ENCODE measurements at places on chromosomes 11 and 22. TPM values are rescaled to one million over a fixed set of nuclear protein-coding genes. Genes with fewer than 3 reads are reported as not detected.

Gene TECTA
- total RNA-seq: 0.18 TPM

- DNase-seq: no peak
These were observed 12.4 kb upstream of the SERPIND1 start for GRCh38 chr22:20761536-20761935.

- no peak for DNase-seq
These were observed 21.8 kb downstream of the CACNA1I start for GRCh38 chr22:39592081-39593065.

Gene CALCB
- 2.6 TPM for total RNA-seq

GRCh38 chr22:42938449-42938848, 76.5 kb downstream of the PACSIN2 start:
- DNase-seq: no peak

- no peak for DNase-seq
These were observed 75.2 kb downstream of the ISX start for GRCh38 chr22:35140879-35141745.

Gene PTPN5
- total RNA-seq: 0.40 TPM

DNA sequence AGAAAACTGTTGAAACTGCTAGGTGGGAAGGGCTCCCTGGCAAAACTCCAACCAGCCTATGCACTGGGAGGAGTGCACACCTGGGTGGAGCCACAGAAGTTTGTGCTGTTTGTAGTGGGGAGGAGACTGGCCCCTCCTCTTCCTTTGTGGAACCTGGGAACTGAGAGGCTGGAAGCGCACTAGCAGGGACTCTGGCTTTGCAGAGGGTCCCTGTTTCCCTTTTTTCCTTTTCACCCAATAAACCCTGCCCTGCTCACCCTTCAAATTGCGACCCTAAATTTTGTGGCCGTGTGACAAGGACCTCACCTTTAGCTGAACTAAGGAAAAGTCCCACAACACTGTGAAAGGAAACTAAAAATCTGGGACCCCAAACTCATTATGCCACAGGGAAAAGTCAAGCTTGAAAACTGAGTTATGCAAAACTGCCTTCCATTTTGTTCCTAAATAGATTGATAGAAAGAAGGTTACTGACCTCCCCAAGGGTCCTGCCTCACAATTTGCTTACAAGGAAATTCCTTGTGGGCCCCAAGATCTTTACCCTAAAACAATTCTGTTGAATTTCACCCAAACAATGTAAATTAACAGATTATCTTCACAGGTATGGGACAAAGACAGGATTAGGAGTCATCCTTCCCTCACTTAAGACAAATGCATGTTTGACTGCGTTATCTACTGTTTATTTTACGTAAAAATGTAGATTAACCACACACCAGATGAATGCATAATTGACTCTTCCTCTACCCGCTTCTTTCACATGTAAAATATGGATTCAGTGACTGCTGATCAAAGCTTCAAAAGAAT, 81.0 kb downstream of the SLC36A4 start:
- no peak for DNase-seq

DNA sequence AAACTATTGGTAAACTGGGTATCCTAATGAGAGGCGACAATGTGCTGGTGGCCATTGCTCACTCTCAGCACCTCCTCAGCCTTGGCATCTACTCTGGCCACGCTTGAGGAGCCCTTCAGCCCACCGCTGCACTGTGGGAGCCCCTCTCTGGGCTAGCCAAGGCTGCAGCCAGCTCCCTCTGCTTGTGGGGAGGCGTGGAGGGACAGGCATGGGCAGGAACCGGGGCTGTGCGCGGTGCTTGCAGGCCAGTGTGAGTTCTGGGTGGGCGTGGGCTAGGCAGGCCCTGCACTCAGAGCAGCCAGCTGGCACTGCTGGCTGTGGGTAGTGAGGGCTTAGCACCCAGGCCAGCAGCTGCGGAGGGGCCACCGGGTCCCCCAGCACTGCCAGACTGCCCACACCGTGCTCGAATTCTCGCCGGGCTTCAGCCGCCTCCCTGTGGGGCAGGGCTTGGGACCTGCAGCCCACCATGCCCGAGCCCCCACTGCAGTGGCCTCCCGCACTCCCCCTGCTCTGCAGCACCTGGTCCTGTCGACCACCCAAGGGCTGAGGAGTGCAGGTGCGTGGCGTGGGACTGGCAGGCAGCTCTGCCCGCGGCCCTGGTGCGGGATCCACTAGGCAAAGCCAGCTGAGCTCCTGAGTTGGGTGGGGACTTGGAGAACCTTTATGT, 575.9 kb upstream of the ANO3 start:
- DNase-seq: peak; percentile 49

- DNase-seq: no peak
These were observed 89.0 kb downstream of the RRAS2 start for GRCh38 chr11:14269692-14270573.

- no peak for DNase-seq
These were observed 86.8 kb downstream of the PRMT3 start for GRCh38 chr11:20474176-20474881.

GRCh38 chr11:72132646-72133045, 2.9 kb upstream of the FOLR3 start:
- no peak for DNase-seq

DNA sequence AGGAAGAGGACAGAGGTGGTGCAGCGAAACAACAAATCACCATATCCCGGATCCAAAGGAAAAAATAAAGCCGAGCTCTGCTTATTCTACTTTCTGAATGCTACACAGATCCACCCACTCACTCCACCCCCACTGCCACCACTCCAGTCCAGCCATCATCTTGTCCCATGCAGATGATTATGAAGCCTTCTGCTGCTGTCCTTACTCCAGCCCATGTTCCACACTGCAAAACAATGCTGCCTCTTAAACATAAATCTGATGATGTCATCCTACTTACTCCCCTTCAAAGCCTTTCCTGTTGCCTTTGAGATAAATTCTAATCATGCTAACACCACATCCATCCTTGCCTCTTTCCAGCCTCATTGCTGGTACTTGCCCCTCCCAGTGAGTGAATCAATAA, 6.5 kb upstream of the DRD2 start:
- DNase-seq: no peak

DNA sequence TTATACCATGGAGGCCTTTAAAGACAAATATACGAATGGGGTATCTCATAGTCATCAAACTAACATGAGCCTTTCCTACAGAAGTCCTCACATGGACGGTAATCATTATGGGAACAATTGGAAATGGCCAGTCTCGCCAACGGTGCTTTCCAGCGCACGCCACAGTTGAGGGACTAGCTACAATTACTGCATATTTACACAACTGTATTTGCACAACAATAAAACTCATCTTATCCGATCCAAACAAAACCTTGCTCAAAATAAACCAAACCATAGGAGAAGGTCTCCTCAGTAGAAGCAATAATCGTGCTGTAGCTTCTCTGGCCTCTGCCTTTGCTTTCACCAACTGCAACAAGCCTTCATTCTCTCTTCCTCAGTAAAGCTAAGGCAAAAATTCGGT, 5.9 kb downstream of the CADM1 start:
- DNase-seq: no peak

GRCh38 chr11:47560426-47560825, 5.0 kb upstream of the PTPMT1 start:
- no peak for DNase-seq

DNA sequence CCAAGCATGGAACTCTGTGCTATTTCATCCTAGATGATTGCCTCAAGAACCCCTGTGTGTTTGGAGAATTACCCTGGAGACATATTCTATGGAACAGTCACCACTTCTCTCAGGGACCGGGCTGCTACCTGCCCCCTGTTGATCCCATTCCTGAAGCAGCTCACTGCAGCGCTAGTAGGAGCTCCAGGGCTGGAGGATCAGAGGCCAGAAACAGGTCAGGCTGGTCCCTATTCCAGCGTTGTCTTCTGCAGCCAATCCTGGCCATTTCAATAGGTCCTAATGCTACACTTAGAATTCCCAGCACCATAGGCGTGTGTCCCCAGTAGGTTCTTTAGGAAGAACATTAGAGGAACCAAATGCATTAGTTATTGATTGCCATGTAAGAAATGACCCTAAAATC, 48.9 kb downstream of the BTG4 start:
- DNase-seq: no peak

DNA sequence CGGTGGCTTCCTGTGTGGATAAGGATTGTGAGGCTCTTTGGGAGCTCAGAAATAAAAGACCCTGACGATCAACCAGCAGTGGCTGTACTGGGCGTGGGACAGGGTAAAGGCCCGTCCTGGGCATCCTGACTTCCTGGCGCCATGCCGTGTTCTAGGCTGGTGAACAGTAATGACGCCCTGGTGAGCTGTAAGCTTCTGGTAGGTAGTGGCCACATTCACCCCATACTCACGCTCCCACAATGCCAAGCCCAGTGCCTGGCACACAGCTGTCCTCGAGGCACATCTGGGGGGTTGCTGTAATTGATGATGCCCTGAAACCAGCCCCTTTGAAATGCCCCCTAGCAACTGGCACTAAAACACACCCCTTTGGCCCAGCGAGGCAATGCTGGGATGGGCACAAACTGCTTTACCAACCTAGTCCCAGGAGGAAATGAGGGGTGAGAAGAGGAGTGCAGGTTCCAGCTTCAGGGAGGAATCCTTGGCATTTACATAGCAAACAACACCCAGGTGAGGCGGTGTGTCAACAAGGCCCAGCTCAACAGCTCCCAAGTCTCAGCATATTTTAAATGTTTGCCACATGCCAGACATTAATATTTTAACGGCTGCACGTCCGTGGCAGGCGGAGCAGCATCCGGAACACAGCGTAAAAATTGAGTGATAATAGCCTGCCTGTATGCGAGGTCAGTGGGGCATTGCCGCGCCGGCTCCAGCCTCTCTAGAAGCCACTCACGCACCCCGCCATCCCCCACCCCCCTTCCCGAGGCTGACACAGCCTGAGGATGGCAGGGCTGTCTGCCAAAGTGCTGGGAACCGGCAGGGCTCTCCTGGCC, 79.3 kb downstream of the DSCAML1 start:
- DNase-seq: peak; percentile 66

DNA sequence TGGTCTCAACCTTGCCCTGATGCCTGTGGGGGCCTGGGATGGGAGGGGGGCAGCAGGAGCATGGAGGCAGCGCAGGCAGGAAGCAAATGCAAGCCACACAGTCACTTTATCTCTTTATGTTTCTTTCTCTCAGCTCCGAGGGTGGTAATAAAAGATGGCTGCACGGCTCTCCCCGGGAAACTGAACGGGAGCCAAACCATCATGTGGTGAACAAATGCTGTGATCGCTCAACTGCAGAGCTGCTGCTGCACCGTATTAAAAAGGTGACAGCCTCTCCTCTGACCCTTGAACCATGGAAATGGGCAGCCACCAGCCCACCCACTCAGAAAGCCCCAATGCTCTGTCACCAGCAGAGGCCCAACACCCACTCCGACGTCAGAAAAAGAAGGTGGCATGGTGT, 110.0 kb downstream of the TIMP3 start:
- DNase-seq: no peak

GRCh38 chr11:92765965-92766371, 203.5 kb upstream of the MTNR1B start:
- DNase-seq: no peak

DNA sequence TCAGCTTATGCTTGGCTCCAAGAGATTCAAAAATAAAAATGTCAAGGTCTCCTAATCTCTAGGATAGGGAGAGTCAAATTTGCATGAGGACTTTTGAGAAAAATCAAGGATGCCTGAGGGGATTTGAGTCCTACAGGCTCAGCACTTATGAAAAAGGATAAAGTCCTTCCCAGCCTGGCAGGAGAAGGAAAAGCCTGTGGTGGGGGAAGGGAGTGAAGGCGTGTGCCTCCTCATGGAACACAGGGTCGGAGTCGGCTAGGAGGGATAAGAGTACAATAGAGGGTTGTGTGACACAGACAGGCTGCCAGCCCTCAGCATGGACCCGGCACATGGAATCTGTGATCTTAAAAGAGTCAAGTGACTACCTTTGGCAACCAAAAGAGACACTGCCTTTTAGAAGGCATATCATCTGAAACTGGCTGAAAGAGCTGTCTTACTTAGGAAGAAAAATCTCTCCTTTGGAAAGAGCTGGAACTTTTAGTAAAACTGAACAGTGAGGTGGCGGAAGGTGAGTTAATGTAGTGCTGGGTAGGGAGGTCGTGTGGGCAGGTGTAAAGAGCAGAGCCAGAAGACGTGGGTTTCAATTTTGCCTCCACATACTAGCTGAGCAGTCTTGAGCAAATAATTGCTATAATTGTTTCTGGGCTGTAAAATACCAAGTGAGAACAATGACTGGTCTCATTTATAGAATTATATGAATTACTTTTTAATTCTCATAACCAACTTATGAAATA, 58.8 kb upstream of the RDX start:
- DNase-seq: no peak

DNA sequence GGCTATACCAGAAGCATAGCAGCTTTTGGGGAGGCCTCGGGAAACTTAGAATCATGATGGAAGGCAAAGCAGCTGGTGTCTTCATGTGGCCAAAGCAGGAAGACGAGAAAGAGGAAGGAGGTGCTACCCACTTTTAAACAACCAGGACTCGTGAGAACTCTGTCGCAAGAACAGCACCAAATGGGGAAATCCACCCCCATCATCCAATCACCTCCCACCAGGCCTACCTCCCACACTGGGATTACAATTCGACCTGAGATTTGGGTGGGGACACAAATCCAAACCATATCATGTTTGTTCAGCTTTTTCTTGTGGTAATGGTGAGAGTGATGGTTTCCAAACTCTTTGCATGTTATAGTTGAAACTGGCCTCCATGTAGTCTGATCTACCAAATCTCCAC, 32.5 kb upstream of the OR10D3 start:
- DNase-seq: no peak

GRCh38 chr11:33509632-33510031, 191.0 kb downstream of the C11orf91 start:
- no peak for DNase-seq

Gene OR10W1
- not detected for total RNA-seq

DNA sequence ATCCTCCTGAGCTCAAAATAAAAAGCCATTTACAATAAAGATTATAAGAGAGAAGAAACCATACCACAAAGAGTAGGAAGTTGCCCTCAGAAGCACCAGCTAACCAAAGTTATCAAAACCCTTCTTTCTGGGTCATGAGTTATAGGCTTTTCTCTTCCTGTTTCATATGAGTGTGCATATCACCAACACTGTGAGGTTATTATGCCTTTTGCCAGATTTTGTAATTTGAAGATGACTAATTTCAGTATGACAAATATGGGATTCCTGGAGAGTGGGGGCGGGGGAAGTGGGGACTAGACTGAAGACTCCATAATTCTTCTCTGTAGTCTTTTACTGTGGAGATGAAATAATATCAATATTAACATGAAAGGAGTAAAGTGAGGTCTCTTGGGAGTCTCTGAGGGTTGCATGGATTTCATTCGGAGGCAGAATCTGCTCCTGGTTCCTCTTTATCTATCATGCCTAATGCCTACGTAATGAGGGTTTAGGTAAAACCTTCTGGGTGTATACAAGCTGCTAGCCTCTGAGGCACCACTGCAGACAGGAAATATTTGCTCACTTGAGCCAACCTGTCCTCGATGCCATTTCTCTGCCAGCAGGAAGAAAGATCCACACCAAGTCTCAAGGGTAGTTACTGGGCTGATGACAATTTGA, 2.1 kb downstream of the LPXN start:
- peak; percentile 16 for DNase-seq

- DNase-seq: no peak
These were observed 213.4 kb upstream of the PITPNB start for GRCh38 chr22:28132466-28132865.

All from pancreas (tissue), 10 donors.